ENCODE measurements at places on chromosomes 13 and 19.

GRCh38 chr19:40265055-40265762, 19.9 kb downstream of the AKT2 start:
- no peak for DNase-seq

- DNase-seq = no peak
Observed at GRCh38 chr19:40147693-40148347, 43.4 kb upstream of the MAP3K10 start.

DNA sequence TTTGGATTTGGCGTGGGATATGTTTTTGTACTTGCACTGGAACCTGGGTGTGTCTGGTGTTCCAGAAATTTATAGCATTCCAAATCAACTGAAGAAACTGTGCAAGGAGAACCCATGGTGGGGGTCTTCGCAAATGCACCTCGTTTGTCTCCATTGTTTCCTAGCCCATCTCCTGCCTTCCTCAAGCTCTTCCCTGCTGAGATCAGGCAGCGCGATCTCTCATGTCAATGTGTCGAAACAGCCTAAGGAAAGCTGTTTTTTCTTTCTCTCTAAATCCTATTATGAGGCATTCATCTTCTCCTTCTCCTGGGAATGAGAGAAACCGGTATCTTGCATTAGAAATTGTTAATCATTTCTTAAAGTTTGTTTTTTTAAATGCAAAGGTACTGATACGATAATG, 131.0 kb downstream of the KLF5 start:
- no peak for DNase-seq

GRCh38 chr13:20911037-20911436, 8.5 kb upstream of the XPO4 start:
- no peak for DNase-seq

GRCh38 chr13:25867038-25867437, 184.8 kb downstream of the SHISA2 start:
- no peak for DNase-seq

DNA sequence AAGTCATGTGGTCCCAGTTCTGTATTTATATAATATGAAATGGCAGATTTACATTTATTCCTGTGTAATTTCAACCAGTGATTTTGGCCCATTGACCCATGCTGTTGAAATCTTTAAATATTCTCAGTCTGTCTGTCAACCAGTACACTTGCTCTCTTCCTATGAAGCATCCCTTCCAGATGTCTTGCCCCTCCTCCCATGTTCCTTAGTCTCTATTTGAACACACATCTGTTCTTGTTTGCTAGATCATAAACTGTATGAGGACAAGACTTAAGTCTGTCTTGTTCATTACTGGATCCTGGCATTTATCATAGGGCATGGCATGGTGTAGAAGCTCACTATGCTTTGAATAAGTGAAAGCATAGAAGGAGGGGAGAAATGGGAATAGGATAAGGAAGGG, 34.9 kb downstream of the STARD13 start:
- no peak for DNase-seq

- peak; percentile 10 for DNase-seq
Observed at GRCh38 chr19:50718255-50719118, 1.1 kb downstream of the SHANK1 start.

DNA sequence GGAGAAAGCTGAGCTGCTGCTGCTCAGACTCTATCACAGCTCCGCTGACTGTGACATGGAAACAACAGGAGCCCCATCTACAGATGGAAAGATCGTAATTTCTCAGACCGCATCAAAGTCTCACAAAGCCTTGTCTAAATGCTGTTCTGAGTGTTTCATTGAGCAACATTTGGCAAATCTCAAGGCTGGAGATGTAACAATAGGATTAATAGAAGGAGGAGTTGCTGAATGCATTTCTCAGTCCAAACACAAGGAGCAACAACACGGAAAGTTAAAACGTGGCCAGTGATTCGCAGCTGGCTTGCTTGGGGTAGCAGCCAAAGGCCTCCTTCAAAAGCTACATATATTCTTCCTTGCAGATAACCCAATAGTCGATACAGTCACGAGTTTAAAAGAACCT, 55.7 kb downstream of the MRPL57 start:
- no peak for DNase-seq

DNA sequence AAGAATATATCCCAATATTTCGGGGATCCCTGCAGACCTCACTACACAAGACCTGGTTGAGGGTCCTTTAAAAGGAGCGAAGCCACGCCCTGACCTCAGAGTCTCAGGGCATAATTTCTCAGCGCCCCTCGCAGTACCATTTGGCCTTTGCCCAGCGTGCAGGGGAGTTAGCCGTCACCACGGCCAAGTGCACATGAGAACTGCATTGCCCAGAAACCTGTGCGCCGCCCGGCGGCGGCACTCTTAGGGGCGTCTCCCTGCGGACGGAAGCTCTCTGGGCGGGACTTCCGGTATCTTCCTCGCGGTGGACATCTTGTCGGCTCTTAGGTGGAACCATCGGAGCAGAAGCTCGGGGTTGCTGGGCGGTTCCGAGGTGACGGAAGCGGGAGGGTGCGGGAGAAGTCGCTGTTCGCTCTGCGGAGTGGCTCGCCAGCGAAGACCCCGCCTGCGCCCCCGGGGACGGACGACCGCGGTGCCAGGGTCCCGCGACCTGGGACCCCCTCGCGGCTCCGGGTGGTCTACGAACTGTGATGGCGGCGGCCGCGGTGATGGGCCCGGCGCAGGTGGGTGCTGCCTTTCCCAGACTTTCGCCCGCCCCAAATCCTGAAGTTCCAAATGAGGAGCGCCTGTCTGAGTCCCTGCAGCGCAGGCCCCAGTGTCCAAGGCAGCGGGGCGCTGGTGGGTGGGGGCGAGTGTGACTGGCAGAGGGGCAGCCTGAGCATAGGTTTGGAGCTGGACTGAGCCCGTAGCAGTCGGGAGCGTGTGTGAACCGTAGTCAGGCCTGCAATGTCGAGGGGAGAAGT, at the start of gene ZNF134:
TSS of gene ZNF134 (plus strand) at position 302 of the 803 bp plus-strand sequence. CDS start 5,227 bp downstream, outside the sequence.
- peak; percentile 81 for DNase-seq

DNA sequence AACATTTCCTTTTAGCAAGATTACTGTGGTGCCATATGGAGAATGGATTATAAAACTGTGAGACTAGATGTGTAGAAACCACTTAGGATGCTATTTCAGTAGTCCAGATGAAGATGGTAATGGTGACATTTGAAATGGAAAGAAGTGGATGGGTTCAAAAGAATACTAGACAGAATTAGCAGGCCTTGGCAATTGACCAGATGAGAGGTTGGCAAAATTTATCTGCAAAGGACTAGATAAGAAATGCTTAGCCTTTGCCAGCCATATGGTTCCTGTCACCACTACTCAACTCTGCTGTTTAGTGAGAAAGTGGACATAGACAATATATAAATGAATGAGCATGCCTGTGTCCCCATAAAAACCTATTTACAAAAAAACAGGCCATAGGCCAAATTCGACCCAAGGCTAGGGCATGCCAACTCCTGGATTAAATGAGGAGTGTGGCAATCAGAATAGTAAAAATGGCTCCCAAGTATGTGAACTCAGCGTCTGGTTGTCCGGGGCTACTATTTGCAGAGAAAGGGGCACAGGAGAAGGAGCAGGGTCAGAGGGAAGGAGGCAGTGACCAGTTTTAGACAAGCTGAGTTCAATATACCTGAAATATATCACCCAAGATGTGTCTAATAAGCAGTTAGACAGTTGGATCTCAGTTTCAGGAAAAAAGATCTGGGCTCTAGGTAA, 98.4 kb downstream of the ENOX1 start:
- DNase-seq = no peak

DNA sequence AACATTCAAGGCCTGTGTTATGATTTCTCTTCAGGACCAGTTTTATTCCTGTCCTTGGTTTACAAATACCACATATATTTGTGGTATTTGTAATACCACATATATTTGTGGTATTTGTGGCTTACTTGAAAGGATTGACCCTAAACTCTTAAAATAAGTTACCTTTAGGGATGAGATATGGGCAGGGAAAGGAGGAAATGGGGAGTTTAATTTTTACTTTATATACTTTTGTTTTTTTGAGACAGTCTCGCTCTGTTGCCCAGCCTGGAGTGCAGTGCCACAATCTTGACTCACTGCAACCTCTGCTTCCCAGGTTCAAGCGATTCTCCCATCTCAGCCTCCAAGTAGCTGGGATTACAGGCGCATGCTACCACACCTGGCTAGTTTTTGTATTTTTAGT, 2.3 kb upstream of the TGDS start:
- no peak for DNase-seq

DNA sequence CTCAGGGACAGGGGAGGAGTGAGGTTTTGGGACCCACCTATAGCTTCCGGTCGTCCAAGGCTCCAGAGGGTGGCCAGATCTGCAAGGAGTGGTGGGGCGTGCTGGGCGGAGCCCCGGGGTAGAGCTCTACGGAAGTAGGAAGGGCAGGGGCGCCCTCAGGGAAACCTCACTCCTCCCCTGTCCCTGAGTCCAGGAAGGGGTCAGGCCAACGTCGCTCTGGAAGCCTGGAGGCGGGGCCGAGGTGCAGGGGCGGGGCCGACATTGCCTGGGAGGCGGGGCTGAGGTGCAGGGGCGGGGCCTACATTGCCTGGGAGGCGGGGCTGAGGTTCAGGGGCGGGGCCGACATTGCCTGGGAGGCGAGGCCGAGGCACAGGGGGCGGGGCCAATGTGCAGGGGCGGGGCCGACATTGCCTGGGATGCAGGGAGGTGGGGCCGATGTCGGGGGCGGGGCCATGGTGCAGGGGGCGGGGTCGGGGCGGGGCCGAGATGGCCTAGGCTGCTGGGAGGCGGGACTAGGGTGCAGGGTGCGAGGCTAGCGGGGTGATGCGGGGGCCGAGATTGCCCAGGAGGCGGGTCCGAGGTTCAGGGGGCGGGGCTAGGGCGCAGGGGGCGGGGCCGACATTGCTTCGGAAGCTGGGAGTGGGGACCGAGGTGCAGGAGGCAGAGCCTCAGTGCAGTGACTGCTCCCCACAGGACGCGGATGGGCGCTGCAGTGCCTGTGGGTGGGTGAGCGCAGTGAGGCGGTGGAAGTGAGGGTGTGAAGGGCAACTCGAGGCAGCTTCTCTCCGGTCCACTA, 4.9 kb upstream of the PALM start:
- DNase-seq = peak; percentile 68

DNA sequence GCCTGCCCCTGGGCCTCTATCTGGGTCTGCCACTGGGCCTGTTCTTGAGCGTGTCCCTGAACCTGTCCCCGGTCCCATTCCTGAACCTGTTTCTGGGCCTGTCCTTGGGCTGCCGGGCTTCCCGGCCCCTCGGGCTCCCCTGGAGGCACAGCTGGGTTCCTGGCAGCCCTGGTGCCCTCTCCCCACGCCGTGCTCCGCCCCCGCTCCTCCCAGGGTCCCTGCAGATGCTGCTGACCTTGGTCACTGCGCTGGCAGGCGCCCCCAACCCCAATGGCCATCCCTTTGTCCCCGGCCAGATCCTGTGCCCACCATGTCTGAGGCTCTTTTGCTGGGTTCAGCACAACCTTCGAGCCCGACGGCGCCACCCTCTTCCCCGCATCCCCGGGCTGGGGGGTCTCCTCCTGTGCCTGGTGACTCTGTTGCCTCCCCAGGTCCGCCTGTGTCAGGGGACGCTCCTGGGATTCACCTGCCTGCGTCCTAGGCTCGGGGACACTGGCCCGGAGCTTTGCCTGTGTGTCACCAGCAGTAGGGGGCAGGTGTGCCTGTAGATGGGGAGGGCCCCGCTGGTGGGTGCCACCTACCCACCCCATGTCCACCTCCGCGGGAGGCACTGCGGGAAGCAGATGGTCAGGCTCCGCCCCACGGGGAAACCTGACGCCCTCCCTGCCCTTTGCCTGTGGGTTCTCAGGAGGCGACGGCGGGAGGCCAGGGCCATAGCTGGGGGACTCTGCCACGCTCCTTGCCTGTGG, 41.0 kb upstream of the GRTP1 start:
- DNase-seq = no peak

GRCh38 chr13:96431044-96431581, 341.2 kb downstream of the HS6ST3 start:
- no peak for DNase-seq

- no peak for DNase-seq
Observed at GRCh38 chr19:38838986-38839761, 7.6 kb upstream of the ECH1 start.

GRCh38 chr13:29281932-29282495, 313.5 kb downstream of the SLC7A1 start:
- no peak for DNase-seq

- DNase-seq = no peak
Observed at GRCh38 chr19:32829345-32829896, 40.1 kb downstream of the SLC7A9 start.

GRCh38 chr19:35154525-35155406, at the start of gene FXYD5:
Gene FXYD5, plus strand, starts transcription at chr19:35154735. Its CDS starts 816 bp downstream, at chr19:35155551.
- peak; percentile 44 for DNase-seq

- no peak for DNase-seq
Observed at GRCh38 chr19:2446381-2446780, 10.4 kb downstream of the LMNB2 start.

DNA sequence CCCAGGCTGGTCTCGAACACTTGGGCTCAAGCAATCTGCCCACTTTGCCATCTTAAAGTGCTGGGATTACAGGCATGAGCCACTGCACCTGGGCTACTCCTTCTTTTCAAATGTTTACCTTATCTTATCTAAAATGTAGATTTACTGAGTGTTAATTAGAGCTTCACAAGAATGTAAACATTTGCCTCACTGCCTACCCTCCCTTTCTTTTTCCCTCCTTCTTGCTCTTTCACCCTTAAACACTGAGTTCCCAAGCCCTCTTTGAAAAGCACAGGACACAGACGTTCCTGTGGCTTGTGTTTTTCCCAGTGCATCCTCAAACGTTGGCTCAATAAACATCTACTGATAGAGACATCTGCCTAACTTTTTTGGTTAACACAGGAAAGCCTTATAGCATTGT, 32.7 kb upstream of the CYSLTR2 start:
- no peak for DNase-seq

- no peak for DNase-seq
Observed at GRCh38 chr19:27774827-27775226, 1438.1 kb downstream of the UQCRFS1 start.

DNA sequence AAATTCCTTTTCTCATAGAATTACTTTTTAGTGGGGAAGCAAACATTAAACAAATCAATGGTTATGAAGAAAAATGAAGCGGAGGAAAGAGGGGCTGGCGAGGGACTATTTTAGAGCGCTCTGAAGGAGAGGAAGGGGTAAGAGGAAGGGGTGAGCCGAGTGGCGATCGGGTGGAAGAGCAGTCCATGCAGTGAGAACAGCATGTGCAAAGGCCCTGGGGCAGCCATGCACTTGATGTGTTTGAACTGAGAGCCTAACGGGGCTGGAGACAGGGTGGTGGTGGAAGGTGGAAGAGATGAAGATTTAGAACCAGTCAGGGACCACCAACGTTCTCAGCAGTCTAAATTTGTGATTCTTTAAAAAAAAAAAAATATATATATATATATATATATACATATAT, 14.4 kb upstream of the NOP53 start:
- no peak for DNase-seq

GRCh38 chr13:87923753-87924152, 252.6 kb downstream of the SLITRK5 start:
- DNase-seq = no peak

GRCh38 chr19:7295912-7296536, 1.8 kb upstream of the INSR start:
- no peak for DNase-seq

DNA sequence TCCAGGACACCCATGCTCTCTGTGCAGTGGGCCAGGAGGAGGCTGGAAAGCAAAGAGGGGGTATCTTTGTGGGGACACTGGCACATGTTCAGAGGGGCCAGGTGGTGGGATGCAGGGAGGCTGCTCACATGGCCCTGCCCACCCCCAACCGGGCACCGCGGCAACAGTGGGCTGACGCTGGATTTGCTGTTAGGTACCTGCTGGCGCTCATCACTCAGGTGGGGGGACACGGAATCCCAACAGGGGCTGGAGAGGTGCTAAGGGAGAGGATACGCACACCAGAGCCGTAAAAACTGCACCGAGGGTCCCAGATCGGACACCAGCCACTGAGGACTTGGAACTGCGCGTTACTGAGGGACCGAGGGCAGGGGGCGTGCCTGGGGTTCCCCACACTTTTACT, 19.2 kb downstream of the AKAP8L start:
- no peak for DNase-seq

- DNase-seq = no peak
Observed at GRCh38 chr13:47256618-47257017, 359.8 kb upstream of the HTR2A start.

Data from stimulated activated naive CD4-positive, alpha-beta T cell (primary cell).